ENCODE measurements at places on chromosomes 7 and 10.

DNA sequence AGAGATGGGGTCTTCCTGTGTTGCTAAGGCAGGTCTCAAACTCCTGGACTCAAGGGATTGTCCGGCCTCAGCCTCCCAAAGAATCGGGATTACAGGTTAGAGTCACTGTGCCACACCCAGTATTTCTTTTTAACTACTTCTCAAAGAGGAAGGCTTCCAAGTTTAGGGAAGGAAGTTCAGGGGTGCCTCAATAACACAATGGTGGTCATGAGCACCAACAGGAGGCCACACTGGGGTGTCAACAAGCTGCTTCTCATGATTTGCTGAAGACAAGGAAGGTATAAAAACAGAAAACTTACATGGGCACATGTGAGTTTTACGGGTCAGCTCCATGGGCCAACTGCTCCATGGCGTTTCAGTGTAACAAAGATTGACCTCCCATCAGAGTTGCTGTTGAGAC, 160.5 kb downstream of the TNS3 start:
- no peak for DNase-seq

- DNase-seq = no peak
These were observed 8.6 kb downstream of the KIFBP start for GRCh38 chr10:68997211-68997610.

DNA sequence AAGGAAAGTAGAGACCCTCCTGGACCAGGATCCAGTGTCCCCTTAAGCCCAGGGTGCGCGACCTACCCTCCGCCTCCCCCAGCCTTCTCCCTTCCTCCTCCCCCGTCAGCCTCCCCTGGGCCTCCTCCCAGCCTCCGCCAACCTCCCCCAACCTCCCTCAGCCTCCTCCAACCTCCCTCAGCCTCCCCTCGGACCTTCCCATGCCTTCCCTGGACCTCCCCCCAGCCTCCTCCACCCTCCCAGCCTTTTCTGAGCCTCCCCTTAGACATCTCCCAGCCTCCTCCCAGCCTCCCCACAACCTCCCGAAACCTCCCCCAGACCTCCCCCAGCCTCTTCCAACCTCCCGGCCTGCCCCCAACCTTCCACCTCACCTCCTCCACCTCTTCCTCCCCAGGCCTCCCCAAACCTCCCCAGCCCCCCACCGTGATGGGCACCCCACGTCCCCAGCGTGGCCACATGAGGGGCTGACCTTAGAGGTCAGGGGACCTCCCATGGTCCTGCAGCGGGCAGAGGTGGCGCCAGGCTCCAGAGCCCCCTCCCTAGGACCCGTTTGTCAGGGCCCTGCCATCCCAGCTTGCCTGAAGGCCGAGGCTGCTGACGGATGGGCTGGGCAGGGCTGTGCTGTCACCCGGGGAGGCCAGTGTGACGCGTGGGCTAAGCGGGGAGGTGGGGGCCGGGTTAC, 18.8 kb downstream of the FAM20C start:
- DNase-seq = no peak

- no peak for DNase-seq
These were observed 121.5 kb downstream of the KAT6B start for GRCh38 chr10:74947781-74948401.

DNA sequence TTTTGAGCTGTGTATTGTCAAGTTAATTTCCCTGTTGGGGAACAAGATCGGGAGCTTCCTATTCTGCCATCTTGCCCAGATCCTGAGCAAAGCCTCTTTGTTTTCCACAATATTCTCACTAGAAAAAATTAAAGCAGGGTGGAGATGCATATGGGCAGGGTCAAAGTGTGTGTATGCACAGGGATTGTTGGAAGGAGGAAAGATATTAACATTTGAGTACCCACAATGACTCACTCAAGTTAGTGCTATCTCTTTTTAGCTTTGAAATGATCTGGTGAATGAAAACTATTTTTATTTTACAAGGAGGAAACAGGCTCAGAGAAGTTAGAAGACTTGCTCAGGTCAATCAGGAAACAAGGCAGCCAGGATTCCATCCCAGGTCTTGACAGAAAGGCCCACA, 6.7 kb upstream of the BTBD16 start:
- DNase-seq = no peak

GRCh38 chr7:134813663-134814396, 34.4 kb downstream of the CALD1 start:
- no peak for DNase-seq

DNA sequence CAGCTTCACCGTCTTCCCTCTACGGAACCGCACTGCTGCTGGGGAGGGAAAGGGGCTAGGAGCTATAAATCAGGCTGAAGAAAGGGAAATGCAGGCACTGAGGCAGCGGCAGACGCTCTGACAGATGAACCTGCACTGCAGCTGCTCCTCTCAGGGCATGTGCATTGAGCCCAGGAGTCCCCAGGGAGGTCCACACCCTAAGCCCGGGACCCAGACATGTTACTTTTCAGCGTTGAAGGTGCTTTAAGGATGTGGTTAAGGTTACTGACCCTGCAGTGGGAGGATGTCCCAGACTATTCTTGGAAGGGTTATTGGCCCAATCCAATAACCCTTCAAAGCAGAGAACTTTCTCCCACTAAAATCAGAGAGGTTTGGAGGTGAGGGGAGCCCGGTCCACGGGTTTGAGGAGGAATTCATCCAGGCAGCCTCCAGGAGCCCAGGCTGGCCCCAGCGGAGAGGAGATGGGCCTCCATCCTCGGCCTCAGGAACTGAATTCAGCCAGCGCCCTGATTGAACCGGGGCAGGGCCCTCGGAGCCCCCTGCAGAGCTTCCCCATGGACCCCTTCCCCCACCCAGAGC, 75.4 kb downstream of the ADARB2 start:
- no peak for DNase-seq

DNA sequence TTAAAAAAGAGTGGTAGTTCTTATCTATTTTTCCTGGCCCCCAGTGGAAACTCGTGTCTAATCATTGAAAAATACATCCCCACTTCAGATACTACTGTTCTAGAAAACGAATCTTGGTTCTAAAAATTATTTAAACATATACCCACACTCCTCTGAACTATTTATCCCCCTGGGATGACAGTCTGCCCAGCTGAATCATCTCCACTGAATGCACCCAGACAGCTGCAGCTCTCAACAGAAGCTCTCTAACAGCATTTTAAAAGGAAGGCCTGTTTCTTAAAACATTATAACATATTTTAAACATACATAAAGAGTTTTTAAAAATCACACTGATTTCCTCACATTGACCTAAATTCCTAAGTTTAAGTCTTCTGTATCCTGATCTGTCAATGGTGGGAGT, 544.6 kb upstream of the PHF14 start:
- DNase-seq = no peak

GRCh38 chr7:39587393-39587792, 21.2 kb downstream of the YAE1 start:
- DNase-seq = no peak

DNA sequence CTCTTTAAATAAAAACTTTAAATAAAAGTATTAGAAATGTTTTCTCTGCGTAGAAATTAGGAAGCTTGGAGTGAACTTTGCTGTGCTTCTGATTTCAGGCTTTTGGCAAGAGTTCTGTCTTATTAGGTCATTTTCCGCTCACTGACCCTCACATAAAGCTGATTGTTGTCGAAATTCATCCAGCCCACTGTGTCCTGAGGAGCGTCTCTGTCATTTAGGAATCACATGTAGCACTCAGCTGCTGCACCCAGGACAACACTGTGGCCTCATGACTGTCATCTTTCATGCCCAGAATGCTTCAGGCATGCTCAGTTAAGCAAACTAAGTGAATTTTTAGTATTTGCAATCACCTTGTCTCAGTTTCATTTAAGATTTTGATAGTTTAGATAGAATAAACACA, 57.8 kb upstream of the MSRB2 start:
- peak; percentile 78 for DNase-seq
